ENCODE measurements at places on chromosomes 16 and 17.

GRCh38 chr16:70433458-70434103 is 5.3 kb downstream of the ST3GAL2 start:
- DNase-seq, result peak; percentile 70

DNA sequence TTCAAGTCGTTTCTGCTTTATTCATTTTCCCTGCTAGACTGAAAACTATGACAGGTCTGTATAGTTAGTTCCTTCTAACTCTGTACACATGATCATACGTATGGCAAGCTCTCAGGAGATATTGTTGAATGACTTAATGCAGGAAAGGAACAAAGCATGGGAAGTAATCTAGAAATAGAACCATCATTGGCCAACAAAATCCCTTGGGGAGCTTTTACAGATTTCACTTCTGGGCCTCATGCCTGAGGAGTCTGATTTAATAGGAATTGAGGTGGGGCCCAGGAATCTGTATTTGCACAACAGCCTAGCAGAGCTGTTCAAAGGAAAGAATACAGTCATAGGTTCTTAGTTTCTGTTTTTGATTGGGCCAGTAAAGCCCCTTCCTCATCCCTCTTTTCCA is 229.2 kb downstream of the MAP2K6 start:
- DNase-seq, result no peak

GRCh38 chr17:77841742-77842527 is 116.6 kb upstream of the TNRC6C start:
- peak; percentile 19 for DNase-seq

DNA sequence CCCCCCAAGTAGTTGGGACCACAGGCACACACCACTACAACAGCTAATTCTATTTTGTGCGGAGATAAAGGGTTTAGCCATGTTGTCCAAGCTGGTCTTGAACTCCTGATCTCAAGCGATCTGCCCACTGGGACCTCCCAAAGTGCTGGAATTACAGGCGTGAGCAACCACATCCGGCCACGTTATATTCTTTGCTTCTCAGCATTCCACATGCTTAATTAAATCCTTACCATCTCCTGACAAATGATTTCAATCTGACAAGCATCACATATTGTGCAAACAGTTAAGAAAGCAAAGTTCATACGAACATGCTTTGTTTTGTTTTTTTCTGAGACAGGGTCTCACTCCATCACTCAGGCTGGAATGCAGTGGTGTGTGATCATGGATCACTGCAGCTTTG is 18.2 kb downstream of the HIGD1B start:
- no peak for DNase-seq

- peak; percentile 61 for DNase-seq
Observed at GRCh38 chr17:2214047-2214928, 89.3 kb downstream of the SMG6 start.

GRCh38 chr16:31404353-31405064 is 11.4 kb downstream of the ITGAD start:
- DNase-seq, result no peak

GRCh38 chr16:23464196-23464595 is 11.2 kb upstream of the COG7 start:
- DNase-seq, result no peak

DNA sequence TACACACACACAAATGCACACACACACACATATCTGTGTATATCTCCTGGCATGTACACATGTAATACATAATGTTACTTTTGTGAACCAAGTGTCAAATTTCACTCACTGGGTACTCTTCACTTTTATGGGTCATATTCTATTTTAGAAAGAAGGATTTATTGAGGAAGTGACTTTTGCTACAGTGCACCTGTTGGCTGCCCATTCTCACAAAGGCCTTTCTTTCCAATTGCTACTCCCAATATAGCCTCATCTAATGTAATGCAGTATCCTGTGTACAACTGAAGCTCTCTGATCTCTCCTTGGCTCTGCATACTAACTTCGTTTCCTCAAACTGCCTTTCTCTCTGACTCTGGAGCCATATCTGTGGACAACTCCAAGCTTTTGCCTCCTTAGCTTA is 107.5 kb downstream of the ABCA8 start:
- DNase-seq, result no peak

DNA sequence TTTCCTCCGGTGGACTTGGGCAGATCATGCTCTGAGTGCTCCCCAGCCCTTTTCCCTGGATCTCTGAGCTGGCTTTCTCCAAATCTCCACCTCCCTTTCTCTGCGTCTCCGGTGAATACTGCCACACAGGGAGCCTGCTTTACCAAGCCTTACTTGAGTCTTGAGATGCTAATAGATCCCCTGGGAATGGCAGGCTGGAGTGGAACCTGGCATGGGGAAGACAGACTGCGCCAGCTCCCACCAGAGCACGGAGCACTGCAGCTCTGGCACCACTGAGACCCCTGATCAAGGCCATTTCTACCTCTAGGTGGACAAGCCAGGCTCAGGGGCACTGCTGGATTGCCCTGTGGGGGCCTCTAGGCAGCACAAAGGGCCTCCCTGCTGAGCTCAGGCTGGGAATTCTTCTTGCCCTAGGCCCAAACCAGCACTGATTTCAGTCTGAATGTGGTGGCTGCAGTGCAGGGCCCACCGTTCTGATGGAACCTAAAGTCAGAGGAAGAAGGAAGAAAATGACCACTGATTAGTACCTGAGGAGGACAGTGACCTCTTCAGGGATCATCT is 74.3 kb upstream of the CRHR1 start:
- no peak for DNase-seq

DNA sequence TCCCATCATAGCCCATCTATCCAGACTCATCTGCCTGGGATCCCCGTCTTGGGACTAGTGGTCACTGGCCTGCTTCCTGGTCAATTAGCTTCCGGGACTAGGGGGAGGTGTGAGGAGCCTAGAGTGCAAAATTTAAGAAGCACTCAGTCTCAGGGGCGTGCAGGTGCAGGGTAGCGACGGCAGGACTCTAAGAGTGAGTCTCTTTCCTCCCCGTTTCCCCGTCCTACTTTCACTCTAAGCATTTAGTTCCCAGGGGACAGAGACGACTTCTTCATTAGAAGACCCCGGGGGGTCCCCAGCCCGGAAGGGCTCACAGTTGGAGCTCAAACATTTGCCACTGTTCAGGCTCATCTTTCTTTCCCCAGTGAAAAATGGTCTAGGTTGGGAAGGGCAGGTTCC is 677 bp upstream of the ZNHIT3 start:
- no peak for DNase-seq
